HEK293T (cell line): ENCODE measurements at places on chromosomes 4 and X.

- no peak for DNase-seq
These were observed 184.7 kb upstream of the S100G start for GRCh38 chrX:16465081-16465876.

- no peak for DNase-seq
These were observed 204.5 kb upstream of the IGFBP7 start for GRCh38 chr4:57314636-57315035.

DNA sequence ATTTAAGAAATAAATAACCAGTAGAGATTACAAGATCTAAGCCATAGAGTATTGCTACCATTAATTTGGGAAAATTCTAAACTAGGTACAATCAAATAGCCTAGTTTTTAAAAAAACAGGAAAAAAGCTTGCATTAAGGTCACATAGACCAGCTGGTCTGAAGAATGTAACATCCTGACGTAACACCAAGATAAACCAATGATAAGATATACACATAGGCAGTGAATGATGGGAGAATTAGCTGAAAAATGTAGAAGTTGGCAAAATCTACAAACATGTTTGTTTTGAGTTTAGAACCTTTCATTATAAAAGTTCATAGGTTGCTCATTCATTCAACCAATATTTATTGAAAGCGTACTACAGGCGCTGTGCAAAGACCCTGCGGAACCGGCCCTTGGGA is 120.0 kb downstream of the SH3RF1 start:
- no peak for DNase-seq

- no peak for DNase-seq
These were observed 194.4 kb downstream of the COX18 start for GRCh38 chr4:72875138-72875537.

- DNase-seq: no peak
These were observed 2.8 kb upstream of the TENM3 start for GRCh38 chr4:182240161-182241130.

- no peak for DNase-seq
These were observed 65.1 kb downstream of the PPP3CA start for GRCh38 chr4:101282076-101282844.

DNA sequence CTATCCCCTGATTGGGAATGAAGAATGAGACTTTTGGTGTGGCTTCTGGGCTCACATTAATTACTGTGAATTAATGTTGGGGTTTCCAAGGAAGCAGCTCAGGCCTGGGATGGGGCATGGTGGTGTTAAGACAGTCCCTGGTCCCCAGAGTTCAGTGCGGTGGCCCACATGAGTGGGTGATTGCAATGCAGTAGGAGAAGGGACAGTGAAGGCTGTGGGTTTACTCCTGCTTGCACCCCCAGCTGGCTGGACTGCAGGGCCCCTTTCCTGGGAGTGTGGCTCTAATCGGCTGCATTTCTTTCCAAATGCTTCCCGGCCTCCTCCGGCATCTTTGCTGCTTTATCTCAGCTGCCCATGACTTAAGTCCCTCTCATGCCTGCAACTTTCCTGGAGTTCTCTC is 28.2 kb upstream of the GPR78 start:
- DNase-seq: no peak

- no peak for DNase-seq
These were observed 2.2 kb upstream of the VGLL1 start for GRCh38 chrX:136529795-136530194.

DNA sequence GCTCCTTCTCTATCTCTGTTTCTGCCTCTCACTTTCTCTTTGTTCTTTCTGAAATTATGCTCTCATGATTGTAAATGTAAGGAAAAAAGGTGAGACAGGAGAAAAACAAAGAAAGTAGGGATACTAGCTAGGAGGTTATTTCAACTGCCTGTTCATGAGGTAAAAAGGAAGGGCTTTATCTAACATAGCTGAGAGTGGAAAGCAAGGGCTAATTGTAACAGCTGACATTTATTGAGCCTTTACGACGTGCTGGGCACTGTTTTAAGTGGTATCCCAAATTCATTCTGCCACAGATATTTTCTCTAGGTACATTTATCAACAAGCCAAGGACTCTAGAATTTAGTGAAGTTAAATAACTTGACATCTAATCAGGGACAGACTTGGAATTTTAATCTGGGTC is 133.1 kb upstream of the GNPDA2 start:
- no peak for DNase-seq

- peak; percentile 92 for DNase-seq
These were observed 34.2 kb downstream of the IDS start for GRCh38 chrX:149470955-149471354.

GRCh38 chrX:102067966-102068723 is 57.3 kb upstream of the TCEAL2 start:
- peak; percentile 26 for DNase-seq

GRCh38 chr4:185532293-185532692 is 3.0 kb downstream of the PDLIM3 start:
- no peak for DNase-seq

- DNase-seq: peak; percentile 35
These were observed 32.1 kb upstream of the MTNR1A start for GRCh38 chr4:186587416-186588018.

DNA sequence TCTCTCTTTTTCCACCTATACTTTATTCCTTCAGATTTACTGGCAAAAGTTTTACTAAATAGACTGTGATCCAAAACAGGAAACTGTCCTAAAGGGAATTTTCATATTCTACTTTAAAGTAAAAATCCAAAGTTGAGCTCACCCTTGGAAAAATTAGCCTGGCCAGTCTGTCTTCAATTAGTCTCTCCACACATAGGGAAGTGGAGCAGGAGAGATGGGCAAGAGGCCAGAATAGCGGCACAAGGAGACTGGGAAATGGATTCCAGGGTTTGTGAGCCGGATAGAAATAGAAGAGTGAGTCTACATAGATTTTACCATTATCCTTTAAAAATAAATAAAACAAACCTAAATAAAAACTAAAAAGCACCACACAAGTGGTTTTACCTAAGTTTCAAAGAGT is 16.2 kb upstream of the FRMD7 start:
- DNase-seq: no peak

DNA sequence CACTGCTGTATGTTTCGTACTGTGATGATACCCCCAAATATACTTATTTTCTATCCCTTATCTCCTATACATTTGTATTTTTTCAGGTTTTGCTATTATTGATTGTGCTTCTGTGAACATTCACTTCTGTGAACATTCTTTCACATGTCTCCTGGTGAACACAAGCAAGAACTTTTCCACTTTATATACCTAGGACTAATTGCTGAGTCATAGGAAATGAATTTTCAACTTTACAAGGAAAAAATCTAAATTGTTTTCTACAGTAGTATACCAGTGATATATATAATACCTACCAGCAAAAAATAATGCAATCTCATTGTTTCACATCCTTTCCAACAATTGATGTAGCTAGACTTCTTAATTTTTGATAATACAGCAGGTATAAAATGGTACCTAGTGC is 139.5 kb upstream of the MAGEB18 start:
- no peak for DNase-seq

- DNase-seq: no peak
These were observed 269.1 kb upstream of the SLIT2 start for GRCh38 chr4:19982556-19982955.
